Trophoblast cell (in vitro differentiated cells and primary cell): ENCODE measurements at places on chromosomes 4 and X.

GRCh38 chrX:22395372-22395771 lies 122.7 kb downstream of the CBLL2 start:
- DNase-seq: no peak

DNA sequence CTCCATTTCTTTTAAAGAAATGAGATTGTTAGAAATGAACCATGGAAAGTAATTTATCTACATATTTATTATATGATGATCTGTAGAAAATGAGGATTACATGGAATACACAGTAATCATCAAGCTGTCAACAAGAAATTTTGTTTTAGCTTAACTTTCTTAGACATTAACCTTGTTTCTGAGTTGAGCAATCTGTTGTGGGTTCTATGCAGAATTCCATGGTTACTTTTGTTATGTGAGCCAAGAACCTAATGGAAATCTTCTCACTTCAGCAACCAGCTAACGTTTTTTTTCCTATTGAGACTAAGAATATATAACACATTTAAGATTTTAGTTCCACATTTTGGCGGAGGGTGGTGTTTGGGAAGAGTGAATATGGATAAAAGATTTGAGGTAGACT lies 136.1 kb upstream of the SLC4A4 start:
- no peak for DNase-seq

- DNase-seq: no peak
These were observed 119.2 kb downstream of the EFNB1 start for GRCh38 chrX:68947882-68948605.

DNA sequence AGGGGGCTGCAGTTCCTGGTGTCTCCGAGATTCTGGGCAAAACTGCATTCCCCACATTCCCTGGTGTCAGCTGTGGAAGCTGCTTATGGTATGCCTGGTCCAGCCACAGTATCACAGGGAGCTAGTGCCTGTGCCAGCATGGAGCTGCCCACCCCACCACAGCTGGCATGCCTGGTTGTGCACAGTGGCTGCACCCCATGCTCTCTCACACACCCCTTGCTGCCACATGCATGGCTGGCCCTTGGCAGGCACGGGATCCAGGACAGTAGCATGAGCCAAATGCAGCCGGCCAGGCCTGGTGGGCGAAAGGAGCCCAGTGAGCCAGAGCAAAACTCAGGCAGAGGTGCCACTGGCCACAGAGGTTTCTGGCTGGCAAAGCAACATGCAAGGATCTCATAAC lies 418.0 kb upstream of the SPOCK3 start:
- DNase-seq: no peak
